Left lung (tissue), 14 donors: ENCODE measurements at places on chromosomes 2 and 18. TPM values are rescaled to one million over a fixed set of nuclear protein-coding genes. Genes with fewer than 3 reads are reported as not detected.

Gene FLACC1
- polyA plus RNA-seq = 2.0 TPM

Gene SPHKAP
- 1.5 TPM for polyA plus RNA-seq

Gene CDK15
- 0.24 TPM for polyA plus RNA-seq

Gene ACYP2
- polyA plus RNA-seq = 16.7 TPM

Gene UGT1A3
- polyA plus RNA-seq = not detected

Gene C2orf15
- 8.7 TPM for polyA plus RNA-seq

GRCh38 chr2:190571686-190572085, 37.2 kb upstream of the NEMP2 start:
- DNase-seq = no peak

DNA sequence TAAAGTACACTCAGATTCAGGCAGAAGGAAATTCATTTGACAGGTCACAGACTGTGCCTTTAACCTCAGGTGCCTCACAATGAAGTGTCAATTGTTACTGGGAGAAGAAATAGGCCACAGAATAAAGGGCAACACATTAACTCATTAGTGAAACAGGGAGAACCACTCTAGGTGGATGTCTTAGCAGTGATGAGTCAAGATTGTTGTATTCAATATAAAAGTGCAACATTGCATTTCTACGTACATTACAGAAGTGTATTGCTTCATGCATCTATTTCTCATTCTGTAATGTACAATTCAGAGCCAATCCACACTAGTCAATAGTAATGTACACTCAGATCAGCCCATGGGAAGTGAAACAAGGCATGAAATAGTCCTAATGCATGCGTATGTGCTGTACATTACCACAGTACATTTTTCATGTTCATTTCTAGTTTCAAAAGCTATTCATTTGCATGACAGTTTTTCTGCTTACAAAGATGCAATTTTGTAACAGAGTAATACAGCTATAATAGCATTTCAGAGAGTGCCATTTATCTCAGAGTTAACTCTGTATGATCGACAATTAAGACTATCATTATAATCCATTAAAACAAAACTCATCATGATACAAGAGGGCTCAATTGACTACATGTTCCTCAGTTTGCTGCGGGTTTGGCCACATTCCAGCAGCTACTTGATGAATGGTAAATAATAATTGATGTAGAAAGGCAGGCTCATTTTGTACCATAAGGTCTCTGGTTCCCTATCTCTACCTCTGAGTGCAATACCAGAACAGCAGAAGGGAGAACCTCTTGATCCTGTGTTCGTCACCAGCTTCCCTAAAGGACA, 12.2 kb upstream of the ARL5A start:
- DNase-seq = no peak

DNA sequence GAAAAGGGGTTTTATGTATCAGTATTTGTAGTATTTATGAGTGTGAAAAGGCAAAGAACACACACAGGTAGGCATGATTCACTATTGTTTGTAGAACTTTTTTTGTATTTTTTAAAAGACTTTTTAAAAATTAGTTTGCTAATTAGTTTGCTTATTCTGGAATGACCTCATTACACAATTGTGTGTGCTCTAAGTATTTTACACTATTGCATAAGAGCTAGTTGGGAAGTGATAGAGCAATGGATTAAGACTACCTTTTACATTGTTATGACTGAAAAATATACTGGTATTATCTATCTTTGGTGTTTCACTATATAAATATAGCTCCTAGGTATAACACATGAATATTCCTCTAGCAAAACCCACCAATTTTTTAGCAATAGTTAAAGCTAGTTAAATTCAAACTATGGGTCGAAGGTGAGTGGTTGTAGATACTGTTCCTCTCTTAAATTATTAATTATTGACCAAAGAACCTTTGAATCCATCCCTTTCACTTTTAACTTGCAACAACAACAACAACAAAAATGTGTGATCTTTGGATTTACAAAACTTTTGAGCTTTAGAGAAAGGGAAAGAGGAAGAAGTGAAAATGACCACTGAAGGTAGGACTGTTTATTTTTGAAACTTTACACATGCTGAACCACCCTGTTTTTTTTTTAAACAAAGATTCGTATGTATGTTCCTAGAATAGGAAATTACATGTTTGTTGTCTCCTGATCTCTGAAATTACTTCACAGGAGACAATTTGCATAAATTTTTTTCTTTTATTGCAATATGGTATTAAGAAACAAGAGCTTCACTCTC, 18.7 kb downstream of the ITPRID2 start:
- no peak for DNase-seq

- no peak for DNase-seq
These were observed 19.1 kb upstream of the VIT start for GRCh38 chr2:36677386-36677785.

DNA sequence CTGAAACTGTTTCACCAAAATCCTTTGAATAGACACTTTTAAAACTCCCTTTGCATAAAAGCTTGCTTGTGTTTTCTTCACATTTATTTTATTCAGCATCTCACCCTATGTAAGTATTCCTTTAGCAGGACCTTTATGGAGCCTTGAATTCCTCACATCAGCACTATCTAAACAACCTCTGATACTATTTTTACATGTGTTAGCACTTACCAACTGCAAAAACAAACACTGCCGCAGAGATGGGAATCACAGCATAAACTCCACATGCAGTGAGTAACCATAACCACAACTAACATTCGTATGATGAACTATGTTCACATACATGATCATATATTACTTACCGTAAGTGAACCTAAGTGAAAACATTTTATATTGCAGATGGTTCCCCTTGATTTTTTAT, 15.4 kb downstream of the FBXO15 start:
- no peak for DNase-seq

DNA sequence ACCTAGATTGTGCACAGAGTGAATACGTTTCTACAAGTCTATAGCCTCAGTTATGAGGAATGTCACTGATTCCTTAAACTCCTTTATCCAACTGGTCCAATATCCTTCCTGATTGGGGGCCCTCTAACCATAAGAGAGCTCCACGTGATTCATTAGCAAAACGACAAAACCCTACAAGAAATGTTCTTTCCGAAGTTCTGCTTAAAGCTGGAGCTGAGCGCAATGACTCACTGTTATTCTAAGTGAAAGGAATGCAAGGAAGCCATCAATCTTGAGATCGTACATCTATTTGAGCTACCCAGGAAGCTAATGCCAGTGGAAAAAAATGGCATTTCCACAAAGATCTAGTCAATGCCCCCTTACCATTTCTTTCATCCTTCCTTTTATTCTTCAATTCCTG, 354.9 kb upstream of the CDH20 start:
- no peak for DNase-seq

- DNase-seq = no peak
These were observed 20.9 kb upstream of the GPR45 start for GRCh38 chr2:105220604-105221003.

DNA sequence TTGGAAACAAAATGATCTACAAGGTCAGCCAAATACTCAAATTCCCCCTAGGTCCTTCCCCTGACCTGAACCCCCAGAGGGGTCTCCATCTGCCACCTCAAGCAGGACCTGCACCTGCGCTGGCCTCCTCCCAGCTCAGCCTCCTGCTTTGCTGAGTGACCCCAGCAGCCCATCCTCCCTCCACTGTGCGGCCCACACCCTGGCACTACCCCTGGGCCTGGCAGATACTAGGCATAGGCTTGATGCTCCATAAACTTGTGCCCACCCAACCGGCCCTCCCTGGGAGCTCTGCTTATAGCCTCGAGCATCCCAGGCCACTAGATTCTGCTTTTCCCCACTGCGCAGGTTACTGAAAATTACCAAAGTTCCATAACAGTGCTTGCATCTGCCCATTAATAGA, 156.2 kb downstream of the HDAC4 start:
- no peak for DNase-seq
